ENCODE measurements at places on chromosomes 7 and 10. TPM values are rescaled to one million over a fixed set of nuclear protein-coding genes. Genes with fewer than 3 reads are reported as not detected.

GRCh38 chr10:72386916-72387586 is 32.3 kb upstream of the DNAJB12 start:
- peaks cover 10% of the 10 kb centered on the region for H3K36me3 ChIP-seq
- H3K4me1 ChIP-seq = peaks cover 7% of the 10 kb centered on the region
- DNase-seq = no peak
- no peaks in the 10 kb centered on the region for H3K27me3 ChIP-seq

GRCh38 chr10:103822107-103822716 is 33.2 kb downstream of the SH3PXD2A start:
- no peak for DNase-seq
- H3K4me3 ChIP-seq = no peak overlapping the region
- no peaks in the 10 kb centered on the region for H3K36me3 ChIP-seq
- no peak overlapping the region for H3K27ac ChIP-seq
- no peaks in the 10 kb centered on the region for H3K27me3 ChIP-seq

DNA sequence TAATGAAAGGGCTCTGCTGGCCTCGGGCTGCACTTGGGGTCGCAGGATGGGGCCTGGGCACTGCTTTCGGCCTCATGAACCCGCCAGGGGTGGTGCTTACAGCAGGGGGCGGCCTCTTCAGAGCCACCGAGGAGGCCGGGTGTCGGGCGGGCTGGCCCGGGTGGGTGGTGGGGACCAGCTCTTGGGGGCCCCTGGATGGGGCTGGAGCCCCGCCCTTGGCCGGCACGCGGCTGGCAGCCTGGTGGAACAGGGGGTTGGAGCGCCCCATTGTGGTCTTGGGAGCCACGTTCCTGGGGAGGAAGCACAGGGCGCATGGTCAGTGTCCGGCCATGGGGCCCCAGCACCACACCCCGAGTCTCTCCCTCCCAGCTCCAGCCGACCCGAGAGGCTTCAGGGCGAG is 8.8 kb downstream of the ADAM8 start:
- peaks cover 3% of the 10 kb centered on the region for H3K4me1 ChIP-seq
- no peaks in the 10 kb centered on the region for H3K27me3 ChIP-seq
- H3K27ac ChIP-seq = no peak overlapping the region
- DNase-seq = no peak
- no peak overlapping the region for H3K4me3 ChIP-seq

DNA sequence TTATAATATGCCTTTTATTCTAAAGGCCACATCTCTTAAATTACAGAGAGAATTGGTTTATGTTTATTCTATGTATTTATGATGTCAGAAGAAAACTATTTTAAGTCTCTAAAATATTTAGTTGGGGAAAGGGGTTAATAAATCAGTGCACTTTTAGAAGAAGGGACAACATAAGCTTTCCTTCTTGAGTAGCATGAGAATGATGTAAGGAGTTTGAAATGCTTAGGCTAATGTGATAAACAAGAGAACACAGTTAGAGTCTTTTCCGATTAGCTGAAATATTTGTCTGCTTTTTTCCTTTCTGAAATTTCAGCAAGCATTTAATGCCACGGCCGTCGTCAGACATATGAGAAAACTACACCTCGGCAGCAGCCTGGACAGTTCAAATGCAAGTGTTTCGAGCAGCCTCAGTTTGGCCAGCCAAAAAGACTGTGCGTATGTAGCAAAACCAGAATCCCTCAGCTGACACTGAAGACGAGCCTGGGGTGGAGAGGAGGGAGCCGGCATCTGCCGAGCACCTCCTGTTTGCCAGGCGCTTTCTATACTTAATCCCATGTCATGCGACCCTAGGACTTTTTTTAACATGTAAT is 176.2 kb downstream of the CCDC3 start:
- H3K4me3 ChIP-seq = no peak overlapping the region
- peak overlapping the region; percentile 47 for H3K27ac ChIP-seq
- no peak for DNase-seq
- H3K27me3 ChIP-seq = no peaks in the 10 kb centered on the region

- H3K4me1 ChIP-seq = no peaks in the 10 kb centered on the region
- H3K4me3 ChIP-seq = no peak overlapping the region
- no peaks in the 10 kb centered on the region for H3K36me3 ChIP-seq
- DNase-seq = no peak
Measured at GRCh38 chr10:103042129-103042528, 124.0 kb downstream of the CNNM2 start.

GRCh38 chr10:69979174-69979573 is 73.5 kb upstream of the MACROH2A2 start:
- no peak overlapping the region for H3K4me3 ChIP-seq
- no peaks in the 10 kb centered on the region for H3K36me3 ChIP-seq
- no peaks in the 10 kb centered on the region for H3K4me1 ChIP-seq
- no peaks in the 10 kb centered on the region for H3K27me3 ChIP-seq

GRCh38 chr10:104113376-104113956 is 8.5 kb upstream of the SFR1 start:
- DNase-seq = no peak
- H3K4me1 ChIP-seq = no peaks in the 10 kb centered on the region
- H3K27me3 ChIP-seq = no peaks in the 10 kb centered on the region
- no peak overlapping the region for H3K4me3 ChIP-seq
- no peak overlapping the region for H3K27ac ChIP-seq

Gene SLC29A3
- 16.9 TPM for polyA plus RNA-seq

Gene MKI67
- 29.6 TPM for polyA plus RNA-seq
